Stimulated activated CD8-positive, alpha-beta memory T cell treated with anti-CD3 and anti-CD28 coated beads, Interleukin-7, amount 100 ng/mL, for 4 hours (primary cell): ENCODE measurements at places on chromosomes 1 and 21.
A peak's percentile ranks its signal among the peaks of the same experiment; 100 is the strongest.

DNA sequence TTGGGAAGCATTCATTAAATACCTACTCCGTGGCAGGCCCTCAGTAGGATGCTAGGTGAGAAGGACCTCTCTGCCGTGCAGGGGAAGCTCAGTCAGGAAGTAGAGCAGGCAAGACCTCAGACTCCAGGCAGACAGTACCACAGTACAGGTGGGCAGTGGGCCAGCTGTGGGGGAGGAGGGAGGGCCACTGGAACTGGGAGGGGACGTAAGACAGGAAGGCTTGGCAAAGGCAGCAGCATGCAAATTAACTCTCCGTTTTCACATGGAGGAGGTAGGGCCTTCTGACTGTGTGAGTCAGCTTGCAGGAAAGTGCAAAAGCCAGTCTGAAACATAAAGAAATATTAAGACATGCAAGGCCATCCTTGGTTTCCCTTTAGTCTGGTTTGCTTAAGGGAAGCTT, 157.7 kb downstream of the TRIM33 start:
- no peak for DNase-seq

- DNase-seq: no peak
Observed at GRCh38 chr1:231059566-231060193, 19.6 kb upstream of the FAM89A start.

- no peak for DNase-seq
Observed at GRCh38 chr1:45414746-45415145, 74.5 kb upstream of the MUTYH start.

GRCh38 chr1:154975409-154976059, 1.1 kb downstream of the CKS1B start:
- peak; percentile 27 for DNase-seq

- no peak for DNase-seq
Observed at GRCh38 chr1:178262120-178262500, 168.2 kb downstream of the RASAL2 start.

GRCh38 chr1:32817159-32817814, at the start of the genes S100PBP and YARS1:
Gene S100PBP, plus strand, starts transcription at chr1:32817653. Its CDS starts 8,447 bp downstream, at chr1:32826100.
Gene YARS1, minus strand, starts transcription at chr1:32817358. Its CDS starts 114 bp downstream, at chr1:32817244.
- peak; percentile 99 for DNase-seq

DNA sequence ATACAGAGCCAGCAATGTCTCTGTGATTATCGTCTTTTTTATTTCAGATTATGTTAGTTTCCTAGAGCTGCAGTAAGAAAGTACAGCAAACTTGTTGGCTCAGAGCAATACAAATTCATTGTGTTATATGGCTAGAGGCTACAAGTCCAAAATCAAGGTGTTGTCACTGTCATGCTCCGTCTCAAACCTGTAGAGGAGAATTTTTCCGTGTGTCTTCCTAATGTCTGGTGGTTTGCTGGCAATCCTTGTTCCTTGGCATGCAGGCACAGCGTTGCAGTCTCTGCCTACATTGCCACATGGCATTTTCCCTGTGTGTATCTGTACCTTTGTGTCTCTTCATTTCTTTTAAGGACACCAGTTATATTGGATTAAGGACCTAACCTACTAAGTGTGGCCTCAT, 244.4 kb downstream of the LRRIQ3 start:
- no peak for DNase-seq

DNA sequence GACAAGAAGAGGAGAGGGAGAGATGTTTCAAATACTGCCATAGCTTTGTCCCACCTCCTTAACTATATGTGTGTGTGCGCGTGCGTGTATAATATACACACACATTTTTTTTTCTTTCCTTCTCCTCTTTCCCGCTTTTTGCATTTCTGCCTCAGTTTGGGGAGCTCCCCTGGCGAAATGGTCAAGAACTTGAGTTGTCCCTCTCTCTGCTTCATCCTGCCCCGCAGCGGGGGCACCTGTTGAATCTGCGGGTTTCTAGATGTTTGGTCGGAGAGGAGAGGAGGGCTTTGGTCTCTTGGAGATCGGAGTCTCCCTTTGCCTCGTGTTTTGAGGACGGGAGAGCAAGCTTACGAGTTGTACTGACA, 504 bp downstream of the SCCPDH start:
- DNase-seq: no peak

GRCh38 chr1:5856246-5856815, 135.9 kb downstream of the NPHP4 start:
- no peak for DNase-seq

DNA sequence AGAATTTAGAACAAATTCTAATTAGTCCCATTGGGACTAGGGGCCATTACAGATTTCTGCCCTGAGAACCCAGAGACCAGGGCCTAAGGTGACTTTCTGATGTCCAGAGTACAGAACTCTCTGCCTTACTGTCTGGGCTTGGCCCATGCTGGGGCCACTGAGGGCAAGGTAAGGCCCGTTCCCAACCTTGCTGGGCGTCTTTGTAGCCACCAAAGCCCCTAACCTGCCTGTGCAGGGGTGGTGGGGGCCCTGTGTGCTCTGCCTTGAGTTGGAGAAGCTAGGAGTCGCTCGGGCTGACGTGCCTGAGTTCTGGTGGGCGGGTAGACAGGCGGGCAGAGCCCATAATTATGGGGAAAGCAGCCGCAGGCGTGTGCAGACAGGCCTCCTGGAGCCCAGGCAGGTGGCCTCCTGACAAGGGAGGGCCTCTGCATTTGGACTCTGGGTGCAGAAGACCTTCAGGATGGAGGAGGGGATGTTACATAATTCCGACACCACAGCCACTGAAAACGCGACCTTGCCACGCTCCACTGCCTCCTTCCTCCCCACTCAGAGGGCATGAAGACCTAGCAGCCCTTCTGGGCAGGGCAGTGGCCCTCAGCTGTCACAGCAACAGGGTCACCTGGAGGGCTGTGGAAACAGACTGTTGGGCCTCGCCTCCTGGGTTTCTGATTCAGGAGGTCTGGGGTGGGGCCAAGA, 239.9 kb upstream of the TMEM51 start:
- no peak for DNase-seq

DNA sequence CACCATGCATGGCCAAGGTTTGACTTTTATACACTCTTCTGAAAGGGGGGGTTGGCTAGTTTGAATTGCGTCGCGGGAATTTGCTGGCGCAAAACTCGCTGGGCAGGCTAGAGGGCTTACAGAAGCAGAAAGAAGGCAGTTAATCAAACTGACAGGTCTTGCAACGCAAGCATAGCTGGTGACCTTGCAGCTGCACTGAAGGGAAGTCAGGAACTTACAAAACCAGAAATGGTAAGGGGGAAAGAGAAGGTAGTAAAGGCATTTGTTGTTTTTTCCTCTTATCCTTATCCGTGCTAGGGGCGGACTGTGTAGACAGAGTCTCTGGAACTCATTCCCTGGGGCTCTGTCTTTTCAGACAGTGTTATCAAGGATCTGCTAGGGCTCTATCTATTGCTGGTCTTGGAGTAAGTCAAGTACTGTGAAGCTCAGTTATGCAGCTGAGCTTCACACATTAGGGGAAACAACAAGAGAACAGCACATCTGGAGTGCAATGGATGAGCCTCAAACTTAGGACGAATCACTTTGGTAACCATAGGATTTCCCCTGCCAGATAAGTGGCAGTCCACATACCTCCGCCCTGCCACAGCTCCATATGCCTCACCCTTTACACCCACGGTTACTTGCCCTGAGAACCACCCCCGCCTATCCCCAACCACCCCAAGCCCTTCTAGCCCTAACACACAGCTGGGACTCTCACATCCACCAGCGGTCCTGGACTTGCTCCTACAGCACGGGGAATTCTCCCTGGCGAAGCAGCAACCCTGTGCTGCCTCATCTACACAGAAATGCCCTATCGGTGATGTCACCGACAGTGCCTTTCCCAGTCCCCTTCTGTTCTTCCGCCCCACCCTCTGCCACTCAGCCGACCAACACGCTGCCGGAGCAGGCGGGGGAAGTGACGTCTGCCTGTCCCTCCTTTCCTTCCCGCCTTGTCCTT, 251.4 kb downstream of the FAM72C start:
- no peak for DNase-seq

DNA sequence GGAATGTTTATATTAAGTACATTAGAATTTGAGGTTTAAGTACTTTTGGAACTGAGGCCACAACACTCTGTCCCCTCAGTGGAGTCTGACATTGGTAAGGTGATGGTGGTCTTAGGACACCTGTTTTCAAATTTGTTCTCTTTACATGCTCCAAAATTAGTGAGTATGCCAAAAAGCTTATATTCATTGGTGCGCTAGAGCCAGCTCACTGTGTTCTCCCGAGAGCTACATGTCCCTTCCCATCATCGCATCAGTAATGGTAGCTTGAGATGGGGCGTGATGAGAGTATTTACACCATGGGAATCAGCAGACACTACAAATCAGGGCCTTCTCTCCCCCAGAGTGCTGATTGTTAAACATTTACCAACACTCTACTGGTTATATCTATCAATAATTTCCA, 19.5 kb downstream of the ETS2 start:
- DNase-seq: no peak

DNA sequence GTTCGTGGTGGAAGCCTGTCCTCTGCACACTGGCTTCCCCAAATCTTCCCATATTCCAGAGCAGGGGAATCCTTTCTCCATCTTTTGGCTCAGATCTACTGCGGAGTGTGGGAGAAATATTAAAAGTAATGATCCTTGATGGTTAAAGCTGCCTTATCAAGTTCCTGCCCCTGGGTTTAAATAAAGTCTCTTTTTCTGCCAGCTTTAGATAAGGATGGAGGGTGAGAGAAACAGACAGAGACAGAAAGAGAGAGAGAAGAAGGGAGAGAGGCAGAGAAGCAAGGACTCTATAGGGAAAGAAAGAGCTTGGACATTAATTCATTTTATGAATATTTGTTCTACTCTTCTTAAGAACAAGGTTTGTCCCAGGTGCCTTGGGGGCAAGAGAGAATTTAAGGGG, 98.0 kb downstream of the KCNJ15 start:
- DNase-seq: no peak

DNA sequence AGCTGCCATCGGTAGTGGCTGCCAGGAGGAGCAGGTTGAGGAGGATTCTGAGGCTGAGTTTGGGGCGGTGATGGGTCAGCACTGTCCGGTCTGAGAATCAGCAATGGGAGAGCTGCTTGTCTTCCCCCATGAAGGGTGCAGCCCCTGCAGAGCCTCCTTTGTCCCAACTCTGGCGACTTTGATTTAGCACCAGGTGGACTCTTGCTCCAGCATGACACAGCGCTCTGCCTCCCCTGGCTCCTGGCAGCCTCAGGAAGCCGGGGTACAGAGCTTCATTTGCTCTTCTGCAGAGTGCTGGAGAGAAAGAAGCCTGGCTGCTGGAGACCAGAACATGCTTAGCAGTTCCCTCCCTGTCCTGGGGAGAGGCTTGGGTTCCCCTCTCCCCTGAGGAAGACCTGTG, 13.3 kb downstream of the ZDHHC18 start:
- no peak for DNase-seq

DNA sequence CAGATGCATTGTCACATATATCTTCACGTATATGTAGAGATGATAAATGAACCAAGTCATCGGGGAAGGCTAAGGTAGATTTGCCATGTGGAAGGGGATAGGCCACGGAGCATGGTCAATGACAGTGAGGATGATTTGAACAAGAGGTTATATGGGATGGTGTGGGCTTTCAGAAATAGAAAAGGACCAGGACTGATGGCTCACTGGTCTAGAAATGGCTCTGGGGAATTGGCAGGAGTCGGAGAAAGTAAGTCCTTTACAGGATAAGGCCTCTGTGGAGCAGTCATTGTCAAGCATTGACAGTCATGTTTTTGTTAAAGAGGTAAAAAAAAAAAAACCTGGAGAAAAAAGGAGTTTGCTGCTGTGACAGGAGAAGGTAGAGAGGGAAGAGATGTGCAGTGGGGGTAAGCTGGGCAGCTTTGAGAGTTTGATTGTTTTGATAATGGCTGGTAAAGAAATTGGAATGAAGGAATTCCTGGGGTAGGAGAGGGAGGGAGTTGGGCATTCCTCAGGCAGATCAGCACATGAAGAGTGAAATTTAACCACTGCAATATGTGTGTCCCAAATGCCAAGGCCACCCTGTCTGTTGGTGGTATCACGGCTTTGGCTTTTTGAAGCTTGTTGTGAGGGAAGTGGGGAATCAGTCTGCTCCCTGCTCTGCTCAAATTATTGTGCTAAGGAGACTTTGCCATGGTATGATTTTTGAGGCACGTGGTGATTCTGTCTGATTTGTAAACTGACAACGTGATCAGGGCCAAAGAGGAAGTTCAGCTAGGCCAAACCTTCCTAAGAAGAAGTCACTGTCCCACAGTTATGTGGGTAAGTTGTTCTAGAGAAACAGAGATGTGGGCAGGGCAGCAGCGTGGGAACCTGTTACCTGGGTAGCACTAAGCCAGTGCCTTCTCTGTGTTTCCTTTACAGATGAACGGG, 26.0 kb downstream of the MACF1 start:
- peak; percentile 23 for DNase-seq

DNA sequence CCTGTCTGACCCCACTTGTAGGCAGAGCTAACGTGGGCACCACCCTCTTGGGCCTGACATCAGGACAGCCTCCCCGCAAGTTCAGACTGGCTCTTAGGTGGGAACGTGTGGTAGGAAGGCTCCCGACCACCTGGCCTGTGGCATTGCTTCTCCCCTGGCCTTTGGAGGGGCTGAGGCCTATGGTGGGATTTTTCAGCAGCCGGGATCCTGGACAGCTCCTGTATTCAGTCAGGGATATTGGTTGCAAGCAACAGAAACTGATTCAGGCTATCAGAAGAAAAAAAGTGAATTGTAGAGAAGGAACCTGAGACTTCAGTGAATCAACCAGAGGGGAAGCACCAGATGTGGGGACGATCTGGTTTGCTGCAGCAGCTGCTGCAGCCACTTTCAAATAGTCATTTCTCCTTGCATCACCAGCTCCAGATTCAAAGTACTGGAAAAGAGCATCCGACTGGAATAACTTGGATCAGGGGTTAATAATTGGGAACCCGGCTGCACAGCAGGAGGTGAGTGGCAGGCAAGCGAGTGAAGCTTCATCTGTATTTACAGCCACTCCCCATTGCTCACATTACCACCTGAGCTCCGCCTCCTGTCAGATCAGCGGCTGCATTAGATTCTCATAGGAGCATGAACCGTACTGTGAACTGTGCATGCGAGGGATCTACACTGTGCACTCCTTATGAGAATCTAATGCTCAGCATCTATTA, 5.9 kb downstream of the RNF186 start:
- DNase-seq: no peak

DNA sequence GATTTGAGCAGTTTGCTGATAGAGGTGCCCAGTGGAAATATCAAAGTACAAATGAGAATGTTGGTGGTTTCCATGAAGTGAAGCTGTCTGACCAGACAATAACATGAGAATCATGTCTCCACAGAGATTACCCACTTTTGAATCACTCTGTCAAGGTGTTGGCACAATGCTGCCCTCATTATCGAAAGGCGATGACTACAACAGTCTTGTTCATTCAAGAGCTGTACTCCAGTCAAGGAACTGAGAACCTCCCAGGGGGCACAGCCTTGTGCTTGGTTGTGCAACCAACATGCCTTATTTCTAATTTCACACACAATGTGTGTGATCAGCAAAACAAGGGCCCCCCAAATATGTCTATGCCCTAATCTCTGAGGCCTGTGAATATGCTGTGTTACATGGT, 35.7 kb downstream of the ETS2 start:
- no peak for DNase-seq

DNA sequence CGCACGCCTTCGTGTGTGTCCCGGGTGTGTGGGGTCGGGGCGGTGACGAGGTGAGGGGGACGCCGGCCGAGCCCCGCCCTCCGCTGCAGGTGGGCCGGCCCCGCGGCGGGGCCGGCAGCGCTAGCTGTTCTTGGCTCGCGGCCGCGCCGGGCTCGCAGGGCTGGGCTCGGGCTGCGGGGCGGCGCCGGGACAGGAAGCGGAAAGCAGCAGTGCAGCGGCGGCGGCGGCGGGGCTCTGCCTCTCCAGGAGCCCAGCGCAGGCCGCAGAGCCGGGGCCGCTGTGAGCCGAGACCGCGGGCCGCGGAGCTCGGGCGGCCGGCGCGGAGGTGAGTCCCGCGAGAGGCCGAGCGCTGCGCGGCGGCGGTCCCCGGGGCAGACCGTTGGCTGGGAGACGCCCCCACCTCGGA, at the start of gene VANGL1:
VANGL1 (plus strand) TSS at position 209 of the 406 bp plus-strand sequence. CDS start 9,444 bp downstream, outside the sequence.
- no peak for DNase-seq

GRCh38 chr21:43024439-43025136, 50.2 kb downstream of the PKNOX1 start:
- no peak for DNase-seq
